Peyer's patch (tissue), 4 donors: ENCODE measurements at places on chromosomes 6 and 20. TPM values are rescaled to one million over a fixed set of nuclear protein-coding genes. Genes with fewer than 3 reads are reported as not detected.

- no peak overlapping the region for H3K4me3 ChIP-seq
- no peaks in the 10 kb centered on the region for H3K27me3 ChIP-seq
- no peak overlapping the region for H3K27ac ChIP-seq
- H3K36me3 ChIP-seq, result no peaks in the 10 kb centered on the region
These were observed 942.5 kb upstream of the CITED2 start for GRCh38 chr6:140316966-140317365.

DNA sequence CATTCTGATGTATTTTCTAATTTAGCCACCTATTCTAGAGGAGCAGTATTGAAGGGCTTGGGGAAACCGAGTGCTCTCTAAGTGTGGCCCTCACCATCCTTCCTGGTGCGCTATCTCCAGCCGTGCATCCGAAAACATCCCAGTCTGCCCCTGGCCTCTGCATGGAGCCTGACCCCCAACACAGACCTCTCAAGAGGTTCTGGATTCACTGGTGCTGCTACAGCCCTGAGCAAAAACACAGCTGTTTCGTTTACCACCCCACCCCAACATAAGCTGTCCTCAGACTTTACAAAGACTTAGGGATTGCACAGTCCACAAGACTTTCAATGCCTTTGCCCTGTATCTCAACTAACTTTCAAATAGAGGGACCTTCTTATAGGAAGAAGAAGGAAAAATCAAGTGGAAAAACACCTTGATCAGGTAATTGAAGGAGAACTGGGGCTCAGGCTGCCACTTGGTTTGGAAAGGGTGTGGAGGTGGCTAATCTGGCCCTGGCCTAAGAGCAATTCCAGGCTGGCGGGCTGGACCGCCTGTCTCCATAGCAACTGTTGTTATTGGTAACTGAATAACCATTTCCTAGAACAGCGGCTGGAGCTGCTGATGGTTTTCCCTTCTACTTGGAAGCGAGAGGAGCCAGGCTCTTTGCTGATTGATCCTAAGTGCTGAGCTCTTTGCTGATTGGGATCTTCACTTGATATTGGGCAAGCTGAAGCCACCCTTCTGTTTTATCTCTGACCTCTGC, 90.2 kb upstream of the TOX2 start:
- no peaks in the 10 kb centered on the region for H3K27me3 ChIP-seq
- no peaks in the 10 kb centered on the region for H3K4me1 ChIP-seq
- no peak overlapping the region for H3K4me3 ChIP-seq
- no peaks in the 10 kb centered on the region for H3K36me3 ChIP-seq
- H3K27ac ChIP-seq, result no peak overlapping the region

- no peak overlapping the region for H3K4me3 ChIP-seq
- no peaks in the 10 kb centered on the region for H3K4me1 ChIP-seq
- no peak overlapping the region for H3K27ac ChIP-seq
- no peaks in the 10 kb centered on the region for H3K27me3 ChIP-seq
- DNase-seq, result no peak
- H3K36me3 ChIP-seq, result no peaks in the 10 kb centered on the region
These were observed 174.0 kb downstream of the TASP1 start for GRCh38 chr20:13464702-13465101.

DNA sequence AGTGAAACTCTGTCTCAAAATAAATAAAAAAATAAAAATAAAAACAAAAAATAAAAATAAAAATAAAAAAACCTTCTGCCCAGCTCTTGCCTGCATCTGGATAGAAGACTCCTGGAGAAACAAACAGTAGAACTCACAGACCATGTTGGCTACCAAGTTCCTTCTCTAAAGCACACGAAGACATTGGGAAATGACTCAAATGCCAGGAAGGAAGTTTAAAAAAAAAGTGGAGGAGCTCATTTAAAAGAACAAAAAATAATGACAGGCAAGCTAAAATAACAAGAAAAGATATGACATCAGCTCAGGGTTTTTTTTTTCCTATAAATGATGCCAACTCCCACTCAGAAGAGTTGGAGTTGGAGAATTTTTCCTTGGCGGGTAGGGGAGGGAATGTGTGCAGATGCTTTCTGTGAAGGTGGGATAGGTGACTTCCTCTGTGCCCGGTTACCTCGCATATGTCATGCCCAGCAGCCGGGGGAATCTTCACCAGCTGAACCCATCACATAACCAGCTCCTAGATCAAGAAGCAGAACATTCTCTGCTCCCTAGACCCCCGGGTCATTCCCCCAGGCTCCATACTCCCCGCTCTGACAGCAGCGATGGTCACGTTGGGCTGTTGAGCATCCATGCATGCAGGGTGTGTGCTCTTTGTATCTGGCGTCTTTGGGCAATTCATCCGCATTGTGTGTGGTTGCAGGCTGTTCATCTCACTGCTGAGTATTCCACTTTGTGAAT, 17.3 kb upstream of the CD93 start:
- no peak overlapping the region for H3K4me3 ChIP-seq
- H3K27me3 ChIP-seq, result no peaks in the 10 kb centered on the region
- H3K4me1 ChIP-seq, result no peaks in the 10 kb centered on the region
- DNase-seq, result no peak

DNA sequence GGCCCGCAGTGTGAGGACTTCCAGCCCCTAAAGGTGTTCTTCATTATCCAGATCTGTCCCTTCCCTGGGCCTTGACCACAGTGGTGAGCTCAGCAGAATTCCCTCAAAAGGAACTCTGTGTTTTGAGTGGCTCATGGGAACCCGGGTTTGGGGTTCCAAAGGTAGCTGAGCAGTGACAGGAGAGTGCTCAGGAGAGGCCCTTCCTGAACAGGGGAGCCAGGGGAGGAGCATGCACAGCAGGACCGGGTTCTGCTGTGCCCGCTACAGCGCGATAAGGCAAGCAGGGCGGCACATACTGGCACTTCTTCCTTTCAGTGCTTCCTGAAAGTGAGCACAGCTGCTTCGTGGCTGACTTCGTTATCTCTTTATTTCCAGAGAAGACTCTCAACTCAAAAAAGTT, 88.3 kb downstream of the SSR1 start:
- peaks cover 81% of the 10 kb centered on the region for H3K36me3 ChIP-seq
- H3K27me3 ChIP-seq, result no peaks in the 10 kb centered on the region
- H3K4me3 ChIP-seq, result no peak overlapping the region

DNA sequence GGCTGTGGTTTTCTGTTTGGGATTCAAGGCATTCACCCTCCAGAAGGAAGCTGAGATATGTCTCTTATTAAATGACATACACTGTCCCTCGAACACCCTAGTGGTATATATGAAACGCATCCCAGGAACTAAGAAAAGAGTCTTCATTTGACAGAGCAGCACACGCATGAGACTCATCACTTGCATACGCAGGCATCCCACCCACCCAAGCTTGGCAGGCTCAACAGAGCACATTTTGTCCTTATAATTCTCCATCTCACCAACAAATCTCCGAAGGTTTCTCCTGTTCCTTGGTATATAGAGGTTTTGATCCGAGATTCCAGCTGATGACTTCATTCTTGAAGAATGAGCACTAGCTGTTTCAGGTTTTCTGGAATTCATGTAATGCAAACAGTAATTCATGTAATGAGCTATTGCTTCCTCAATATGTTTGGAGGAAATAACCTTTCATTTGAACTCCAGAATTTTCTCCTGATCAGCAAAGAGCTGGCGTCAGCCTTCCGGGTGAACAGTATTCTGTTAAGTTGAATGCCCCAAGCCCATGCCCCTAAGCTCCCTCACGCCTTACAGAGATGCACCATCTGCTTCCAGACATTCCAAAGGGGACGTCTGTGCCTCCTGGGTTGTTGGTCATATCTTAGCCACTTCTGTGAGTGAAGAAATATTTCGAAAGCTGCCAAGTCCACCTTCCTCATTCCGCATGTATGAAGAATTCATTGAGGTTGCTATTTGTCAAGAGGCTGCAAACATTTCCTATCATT, 66.0 kb upstream of the CDH4 start:
- H3K27ac ChIP-seq, result peak overlapping the region; percentile 37
- H3K27me3 ChIP-seq, result no peaks in the 10 kb centered on the region
- H3K4me3 ChIP-seq, result no peak overlapping the region
- no peak for DNase-seq
- no peaks in the 10 kb centered on the region for H3K4me1 ChIP-seq
- no peaks in the 10 kb centered on the region for H3K36me3 ChIP-seq

SAMD3 gene
- total RNA-seq, result not detected

DNA sequence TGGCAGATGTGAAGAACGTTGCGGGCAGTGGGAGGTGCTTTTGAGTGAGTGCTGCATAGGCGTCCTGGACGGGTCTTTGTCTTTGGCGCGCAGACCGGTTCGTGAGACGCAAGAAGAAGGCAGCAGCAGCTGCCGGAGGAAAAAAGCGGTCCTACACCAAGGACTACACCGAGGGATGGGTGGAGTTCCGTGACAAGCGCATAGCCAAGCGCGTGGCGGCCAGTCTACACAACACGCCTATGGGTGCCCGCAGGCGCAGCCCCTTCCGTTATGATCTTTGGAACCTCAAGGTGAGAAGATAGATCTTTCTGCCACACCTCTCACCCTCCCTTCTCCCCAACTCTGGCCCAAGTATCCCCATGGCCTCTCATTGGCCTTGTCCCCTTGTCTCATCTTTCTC, 1.1 kb downstream of the ABT1 start:
- peak overlapping the region; percentile 97 for H3K4me3 ChIP-seq
- H3K4me1 ChIP-seq, result peaks cover 4% of the 10 kb centered on the region
- no peaks in the 10 kb centered on the region for H3K27me3 ChIP-seq
- H3K36me3 ChIP-seq, result no peaks in the 10 kb centered on the region
- no peak for DNase-seq
- no peak overlapping the region for H3K27ac ChIP-seq

DNA sequence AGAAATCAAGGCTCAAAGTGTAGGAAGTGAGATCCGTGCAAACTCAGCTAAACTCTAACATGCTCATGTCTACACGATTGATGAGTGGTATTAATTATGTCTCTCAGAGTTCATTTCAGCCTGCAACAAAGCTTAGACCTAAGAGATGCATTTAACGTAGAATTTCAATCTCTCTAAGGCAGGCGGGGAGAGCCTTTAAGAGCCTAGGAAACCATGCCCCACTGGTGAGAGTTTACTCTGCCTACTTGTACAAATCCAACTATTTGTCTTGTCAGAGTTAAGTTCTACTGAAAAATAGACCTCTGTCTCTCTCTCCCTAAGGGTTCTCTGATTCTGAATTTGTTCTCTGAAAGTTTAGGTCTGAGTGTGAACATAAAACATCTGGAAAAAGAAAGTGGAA, 100.9 kb downstream of the SPTLC3 start:
- no peak overlapping the region for H3K27ac ChIP-seq
- no peaks in the 10 kb centered on the region for H3K4me1 ChIP-seq
- DNase-seq, result no peak
- no peak overlapping the region for H3K4me3 ChIP-seq

DNA sequence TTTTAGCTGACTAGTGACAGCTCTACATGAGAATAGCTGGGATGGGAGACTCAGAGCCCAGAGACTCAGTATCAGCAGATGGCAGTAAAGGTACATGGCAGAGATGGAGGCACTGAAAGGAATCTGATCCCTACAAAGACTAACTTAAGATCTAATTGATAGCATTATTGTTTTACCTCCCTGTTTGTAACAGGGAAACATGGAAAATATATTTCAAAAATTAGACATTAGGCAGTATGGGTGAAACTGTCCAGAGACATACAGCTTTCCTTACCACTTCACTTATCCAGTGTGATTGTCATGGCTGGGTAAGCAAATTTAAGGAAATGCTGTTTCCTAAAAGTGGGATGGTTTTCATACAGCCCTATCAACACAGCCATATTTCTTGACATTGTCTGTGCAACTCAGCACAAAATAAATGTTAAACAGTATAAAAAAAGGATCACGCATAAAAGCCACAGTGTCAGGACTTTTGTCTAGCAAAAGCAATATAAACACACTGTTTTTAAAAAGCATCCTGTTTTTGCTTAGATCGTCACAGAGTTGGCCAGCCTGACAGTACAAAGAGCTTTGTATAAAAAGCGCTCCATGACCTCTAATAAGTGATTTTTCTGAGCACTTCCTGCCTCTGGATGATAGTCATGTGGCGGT, 376.9 kb downstream of the PHF3 start:
- H3K27me3 ChIP-seq, result no peaks in the 10 kb centered on the region
- no peaks in the 10 kb centered on the region for H3K36me3 ChIP-seq
- DNase-seq, result no peak
- no peak overlapping the region for H3K27ac ChIP-seq
- H3K4me3 ChIP-seq, result no peak overlapping the region

DNA sequence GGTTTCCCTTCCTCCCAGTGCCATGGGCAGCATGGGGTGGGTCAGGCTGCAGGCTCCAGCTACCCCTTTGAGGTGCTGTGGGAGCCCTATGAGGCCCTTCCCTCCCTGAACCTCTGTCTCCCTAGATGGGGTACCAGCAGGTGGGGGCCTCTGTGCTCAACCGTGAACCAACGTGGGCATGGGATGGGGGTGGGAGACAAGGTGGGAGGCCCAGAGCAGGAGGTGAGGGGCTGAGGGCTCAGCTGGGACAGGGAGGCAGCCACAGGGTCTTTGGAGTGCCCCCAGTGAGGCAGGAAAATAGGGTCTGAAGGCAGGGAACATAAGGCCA, 33.3 kb downstream of the SUN5 start:
- no peaks in the 10 kb centered on the region for H3K36me3 ChIP-seq
- peak overlapping the region; percentile 67 for H3K27ac ChIP-seq
- no peak overlapping the region for H3K4me3 ChIP-seq

- no peak for DNase-seq
- no peaks in the 10 kb centered on the region for H3K4me1 ChIP-seq
- no peaks in the 10 kb centered on the region for H3K27me3 ChIP-seq
- no peak overlapping the region for H3K27ac ChIP-seq
- H3K36me3 ChIP-seq, result no peaks in the 10 kb centered on the region
These were observed 39.1 kb downstream of the ADGRF5 start for GRCh38 chr6:46882645-46883044.

SSTR4 gene
- total RNA-seq, result not detected

DNA sequence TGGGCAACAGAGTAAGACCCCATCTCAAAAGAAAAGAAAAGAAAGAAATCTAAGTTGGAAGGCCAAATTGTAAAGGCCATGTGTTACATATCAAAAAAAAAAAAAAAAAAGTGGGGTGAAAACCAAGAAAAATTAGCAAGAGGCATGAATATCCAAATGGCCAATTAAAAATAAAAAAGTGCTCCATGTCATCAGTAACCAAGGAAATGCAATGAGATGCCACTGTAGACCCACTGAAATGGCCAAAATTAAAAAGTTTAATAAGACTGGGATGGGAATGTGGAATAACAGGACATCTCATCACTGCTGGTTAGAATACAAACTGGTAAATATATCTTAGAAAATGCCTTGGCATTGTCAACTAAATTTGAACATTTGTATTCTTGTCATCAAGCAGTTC, 30.1 kb upstream of the BCLAF1 start:
- no peak overlapping the region for H3K27ac ChIP-seq
- DNase-seq, result no peak
- no peak overlapping the region for H3K4me3 ChIP-seq

PNPLA1 gene
- 3.0 TPM for total RNA-seq

ABHD12 gene
- total RNA-seq, result 95.4 TPM

DNA sequence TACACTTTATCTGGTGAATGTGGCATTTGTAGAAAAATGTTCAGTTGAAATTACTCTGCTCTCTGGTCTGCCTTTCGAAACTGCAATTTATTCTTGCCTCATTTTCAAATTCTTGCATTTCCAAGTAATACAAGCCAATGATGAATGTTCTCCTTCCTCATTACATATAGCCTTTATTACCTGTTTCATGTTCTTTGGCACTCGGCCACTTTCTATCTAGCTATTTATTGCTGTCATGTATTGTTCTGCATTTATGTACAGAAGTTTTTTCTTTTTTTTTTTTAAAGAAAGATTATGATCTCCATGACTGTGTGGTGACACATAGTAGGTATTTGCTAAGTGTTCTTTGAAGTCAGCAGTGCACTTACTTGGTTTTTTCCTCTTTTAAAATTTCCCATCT, 261.4 kb downstream of the ZFAND3 start:
- H3K27me3 ChIP-seq, result no peaks in the 10 kb centered on the region
- DNase-seq, result no peak
- H3K4me1 ChIP-seq, result no peaks in the 10 kb centered on the region
- no peak overlapping the region for H3K4me3 ChIP-seq
- no peaks in the 10 kb centered on the region for H3K36me3 ChIP-seq

SFT2D1 gene
- 27.8 TPM for total RNA-seq

NOX3 gene
- not detected for total RNA-seq
